Fibroblast of skin of left biceps (primary cell): ENCODE measurements at places on chromosomes 5 and 9.

DNA sequence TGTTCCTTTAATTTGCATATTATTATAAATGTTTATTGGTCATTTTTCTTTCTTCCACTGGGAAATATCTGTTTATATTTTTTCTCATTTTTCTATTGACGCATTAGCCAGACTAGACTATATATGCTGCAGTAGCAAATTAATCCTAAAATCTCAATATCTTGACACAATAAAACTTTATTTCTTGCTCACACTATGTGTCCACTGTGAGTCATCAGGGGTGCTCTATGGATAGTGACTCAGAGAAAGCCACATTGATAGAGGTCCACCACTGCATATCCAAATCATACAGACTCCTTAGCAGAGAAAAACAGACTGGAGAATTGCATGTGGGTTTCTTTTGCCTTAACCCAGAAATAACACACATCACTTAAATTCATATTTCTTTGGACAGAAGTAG is 20.8 kb downstream of the OR1L3 start:
- DNase-seq, result no peak

GRCh38 chr5:65699338-65699737 is 22.6 kb downstream of the SGTB start:
- no peak for DNase-seq

GRCh38 chr5:132859889-132860437 is 6.3 kb downstream of the GDF9 start:
- DNase-seq, result no peak

GRCh38 chr9:23120630-23121029 is 674.0 kb downstream of the DMRTA1 start:
- no peak for DNase-seq

- DNase-seq, result no peak
Measured at GRCh38 chr5:124059200-124059599, 547.2 kb downstream of the CSNK1G3 start.

DNA sequence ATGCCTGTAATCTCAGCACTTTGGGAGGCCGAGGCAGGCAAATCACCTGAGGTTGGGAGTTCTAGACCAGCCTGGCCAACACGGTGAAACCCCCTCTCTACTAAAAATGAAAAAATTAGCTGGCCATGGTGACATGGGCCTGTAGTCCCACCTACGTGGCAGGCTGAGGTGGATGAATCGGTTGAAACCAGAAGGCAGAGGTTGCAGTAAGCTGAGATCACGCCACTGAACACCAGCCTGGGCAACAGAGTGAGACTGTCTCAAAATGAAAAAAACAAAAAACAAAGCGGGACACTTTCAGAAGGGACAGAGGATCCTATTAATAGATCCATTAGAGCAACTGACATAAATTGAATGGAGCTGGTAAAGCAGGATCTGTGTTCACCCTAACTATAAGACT is 89.6 kb upstream of the SGCD start:
- DNase-seq, result no peak

GRCh38 chr5:37552161-37552560 is 173.0 kb downstream of the WDR70 start:
- no peak for DNase-seq

GRCh38 chr9:73152543-73152844 is 829 bp downstream of the ANXA1 start:
- no peak for DNase-seq

DNA sequence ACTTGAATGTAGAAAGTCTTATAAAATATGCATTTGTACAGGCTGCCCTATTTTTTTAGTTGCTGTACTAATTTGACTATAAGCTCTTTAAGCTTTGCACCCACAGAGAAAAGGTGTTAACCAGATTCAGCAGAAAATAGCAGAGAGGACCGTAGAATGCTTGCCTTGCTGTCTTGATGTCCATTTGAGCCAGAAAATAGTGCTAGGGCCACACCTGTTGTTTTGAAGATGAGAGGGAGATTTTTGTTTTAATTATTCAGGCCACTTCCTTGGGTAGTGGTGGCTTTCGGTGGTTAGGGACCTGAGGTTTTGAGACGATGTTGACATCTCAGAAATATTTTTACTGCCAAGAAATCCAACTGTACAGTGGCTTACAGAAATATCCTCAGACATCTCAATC is 196.0 kb downstream of the SPATA31D1 start:
- no peak for DNase-seq

DNA sequence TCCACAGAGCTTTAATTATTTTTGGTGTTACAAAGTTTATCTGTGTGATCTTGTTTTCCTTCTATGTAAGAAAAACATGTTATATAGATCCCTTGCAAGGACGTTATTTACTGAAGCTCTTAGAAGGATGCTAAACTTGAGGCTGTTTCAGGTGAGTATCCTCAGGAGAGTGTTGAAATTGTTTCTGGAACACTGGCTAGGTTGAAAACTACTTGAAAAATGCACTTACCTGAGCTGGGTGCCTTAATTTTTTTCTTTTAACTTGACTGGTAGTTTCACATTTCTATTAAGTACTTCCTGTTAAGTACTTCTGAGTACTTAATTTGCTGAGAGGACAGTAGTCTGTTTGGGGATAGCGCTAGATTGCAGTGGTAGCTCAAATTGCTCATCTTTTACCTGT is 18.1 kb downstream of the GPBP1 start:
- no peak for DNase-seq

- DNase-seq, result no peak
Measured at GRCh38 chr9:80926611-80927010, 762.7 kb downstream of the TLE1 start.

GRCh38 chr9:136231478-136232297 is 13.9 kb downstream of the QSOX2 start:
- no peak for DNase-seq

GRCh38 chr5:34970552-34970951 is 41.2 kb downstream of the DNAJC21 start:
- no peak for DNase-seq
